ENCODE measurements at places on chromosomes 11 and 22.

- no peak for DNase-seq
These were observed 2.0 kb upstream of the ANKRD42 start for GRCh38 chr11:83191491-83191890.

DNA sequence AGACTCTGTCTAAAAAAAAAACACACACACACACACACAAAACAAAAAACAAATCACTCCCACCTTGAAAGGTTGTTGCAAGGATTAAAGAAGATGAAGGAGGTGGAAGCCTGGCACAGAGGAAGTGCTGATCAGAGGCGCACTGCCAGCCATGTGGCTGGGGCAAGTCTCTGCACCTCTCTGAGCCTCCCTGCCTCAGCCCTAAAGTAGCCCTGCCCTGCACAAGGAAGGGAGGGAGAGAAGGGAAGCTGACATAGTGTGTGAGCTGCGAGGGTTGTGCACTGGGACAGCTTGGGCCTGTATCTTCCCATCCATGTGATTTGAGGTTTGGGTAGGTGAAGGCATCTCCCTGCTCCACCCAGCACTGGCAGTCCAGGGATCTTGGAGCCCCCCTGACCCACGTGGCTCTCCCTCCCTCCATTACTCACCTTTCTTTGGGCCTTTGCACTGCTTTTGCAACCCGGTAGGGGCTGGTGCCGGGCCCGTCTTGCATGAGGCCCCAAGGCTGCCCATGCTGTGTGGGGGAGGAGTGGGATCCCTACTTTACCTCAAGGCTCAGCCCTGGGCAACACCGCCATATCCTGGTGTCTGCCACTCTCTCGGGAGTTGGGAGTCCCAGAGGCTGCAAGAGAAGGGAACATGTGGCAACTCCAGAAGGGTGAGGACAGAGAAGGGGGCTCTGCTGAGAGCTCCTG is 30.5 kb downstream of the IFT27 start:
- no peak for DNase-seq

DNA sequence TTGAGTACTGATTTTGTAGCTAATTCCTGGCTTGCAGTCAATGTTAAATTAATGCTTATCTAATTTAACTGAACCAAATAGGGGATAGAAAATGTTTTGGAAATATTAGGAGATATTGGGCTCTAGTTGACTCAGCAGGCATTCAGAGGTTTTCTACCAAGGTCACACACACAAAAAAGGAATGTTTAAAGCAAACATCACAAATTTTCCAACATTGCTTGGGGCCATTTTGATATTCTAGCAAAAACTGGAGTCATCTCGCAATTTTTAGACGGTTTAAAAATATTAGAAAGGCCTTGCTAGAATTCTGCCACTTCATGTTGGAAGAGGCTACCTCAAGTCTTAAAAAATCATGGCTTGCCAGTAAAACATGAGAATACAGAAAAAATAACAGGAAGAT is 2082.1 kb upstream of the RAG2 start:
- DNase-seq, result no peak

DNA sequence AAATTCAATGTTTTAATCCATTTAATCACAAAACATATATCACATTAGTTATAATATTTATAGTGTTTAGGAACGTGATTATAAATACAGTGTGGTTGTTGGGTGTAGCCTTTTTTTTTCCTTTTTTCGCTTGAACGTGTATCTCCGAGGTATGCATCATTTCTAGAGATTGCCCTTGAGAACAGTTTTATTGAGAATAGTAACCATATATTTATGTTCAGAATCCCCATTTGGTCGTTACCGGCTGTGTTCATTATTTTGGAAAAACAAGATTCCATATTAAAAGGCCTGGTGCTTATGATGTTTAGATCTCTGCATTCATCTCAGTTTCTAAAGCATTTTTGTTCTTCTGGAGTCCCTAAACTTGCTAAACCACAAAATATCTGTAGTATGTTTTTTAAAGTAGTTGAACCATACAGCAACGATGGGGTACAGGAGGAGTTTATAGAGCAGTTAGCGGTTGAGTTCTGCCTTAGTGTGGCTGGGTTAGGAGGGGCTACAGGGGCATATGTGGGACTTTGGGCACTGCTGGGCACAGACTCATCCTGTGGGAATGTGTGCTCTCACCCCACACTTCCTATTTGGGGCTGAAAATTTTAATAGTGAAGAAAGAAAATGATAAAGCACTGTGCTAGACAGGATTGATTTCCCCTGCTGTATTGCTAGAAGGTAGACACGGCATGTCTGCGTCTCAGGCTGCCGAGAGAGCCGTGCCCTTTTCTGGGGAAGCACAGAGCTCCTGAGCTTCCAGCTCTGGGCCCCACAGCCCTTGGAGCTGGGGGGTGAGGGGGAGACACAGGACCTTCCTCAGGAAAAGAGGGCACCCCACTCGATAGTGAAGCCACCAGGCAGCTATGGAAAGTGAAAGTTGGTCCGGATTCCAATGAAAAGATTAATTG is 81.5 kb upstream of the PPARA start:
- no peak for DNase-seq

DNA sequence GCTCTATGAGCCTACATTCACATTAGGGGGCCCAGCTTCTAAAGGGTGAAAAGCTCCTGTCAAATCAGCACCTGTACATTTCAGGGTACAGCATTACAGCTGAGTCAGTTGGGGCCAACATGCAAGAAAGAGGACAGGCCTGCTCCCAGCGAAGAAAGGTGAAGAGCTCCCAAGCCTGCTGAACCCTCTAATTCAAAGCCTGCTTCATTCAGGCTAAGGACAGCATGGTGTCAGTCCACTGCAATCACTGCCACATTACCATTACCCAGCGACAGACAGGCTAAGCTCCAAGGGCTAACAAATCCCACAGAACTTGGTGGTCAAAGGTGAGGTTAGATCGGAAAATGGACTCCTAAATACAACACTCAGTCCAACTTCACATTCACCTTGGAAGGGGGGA is 65.4 kb upstream of the CHRM4 start:
- no peak for DNase-seq

DNA sequence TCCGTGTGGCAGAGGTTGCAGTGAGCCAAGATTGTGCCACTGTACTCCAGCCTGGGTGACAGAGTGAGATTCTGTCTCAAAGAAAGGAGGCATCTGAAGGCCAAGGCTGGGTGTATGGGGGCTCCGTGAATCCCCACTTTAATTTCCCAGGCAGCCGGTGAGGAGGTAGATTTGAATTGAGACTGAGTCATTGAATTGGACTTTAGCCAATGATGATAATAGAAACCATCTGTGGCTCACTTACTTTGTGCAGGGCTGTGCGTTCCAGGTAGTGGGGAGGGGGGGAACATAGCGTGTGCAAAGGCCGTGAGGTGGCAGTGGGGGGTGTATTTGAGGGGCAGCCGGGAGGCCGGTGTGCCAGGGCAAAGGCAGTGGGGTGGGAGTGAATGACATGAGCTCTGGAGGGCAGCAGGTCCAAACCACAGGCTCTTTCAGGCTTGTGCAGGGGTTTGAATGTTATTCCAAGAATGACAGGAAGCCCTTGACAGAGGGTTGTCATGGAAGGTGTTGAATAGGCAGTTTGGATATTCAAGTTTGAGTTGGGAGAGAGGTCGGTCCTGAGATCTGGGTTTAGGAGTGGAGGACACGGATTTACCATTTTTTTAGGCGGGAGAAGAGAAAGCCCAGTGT is 6.1 kb downstream of the ARHGAP8 start:
- no peak for DNase-seq

GRCh38 chr22:25420925-25421904 is 143.3 kb upstream of the GRK3 start:
- DNase-seq, result no peak

DNA sequence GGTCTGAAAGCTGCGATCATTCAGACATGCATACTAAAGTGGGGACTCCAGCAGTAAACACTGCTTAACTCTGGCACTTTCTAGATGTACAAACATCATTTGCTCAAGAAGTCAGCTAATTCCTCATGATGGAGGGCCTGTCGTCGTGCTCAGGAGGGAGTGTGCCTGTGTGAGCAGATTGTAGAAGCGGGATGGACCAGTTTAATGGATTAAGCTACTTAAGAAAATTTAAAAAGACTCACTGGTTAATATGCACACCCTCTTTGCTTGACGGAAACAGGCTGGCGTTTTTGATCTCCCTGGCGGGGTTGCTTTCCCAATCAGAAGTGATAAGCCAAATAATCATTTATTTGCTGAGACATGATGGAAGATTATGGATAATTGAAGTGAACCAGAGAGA is 79.0 kb downstream of the LDLRAD3 start:
- no peak for DNase-seq

GRCh38 chr22:37199760-37200108 is 11.7 kb upstream of the C1QTNF6 start:
- no peak for DNase-seq

- no peak for DNase-seq
These were observed 1.3 kb downstream of the FAM180B start for GRCh38 chr11:47587723-47588326.

DNA sequence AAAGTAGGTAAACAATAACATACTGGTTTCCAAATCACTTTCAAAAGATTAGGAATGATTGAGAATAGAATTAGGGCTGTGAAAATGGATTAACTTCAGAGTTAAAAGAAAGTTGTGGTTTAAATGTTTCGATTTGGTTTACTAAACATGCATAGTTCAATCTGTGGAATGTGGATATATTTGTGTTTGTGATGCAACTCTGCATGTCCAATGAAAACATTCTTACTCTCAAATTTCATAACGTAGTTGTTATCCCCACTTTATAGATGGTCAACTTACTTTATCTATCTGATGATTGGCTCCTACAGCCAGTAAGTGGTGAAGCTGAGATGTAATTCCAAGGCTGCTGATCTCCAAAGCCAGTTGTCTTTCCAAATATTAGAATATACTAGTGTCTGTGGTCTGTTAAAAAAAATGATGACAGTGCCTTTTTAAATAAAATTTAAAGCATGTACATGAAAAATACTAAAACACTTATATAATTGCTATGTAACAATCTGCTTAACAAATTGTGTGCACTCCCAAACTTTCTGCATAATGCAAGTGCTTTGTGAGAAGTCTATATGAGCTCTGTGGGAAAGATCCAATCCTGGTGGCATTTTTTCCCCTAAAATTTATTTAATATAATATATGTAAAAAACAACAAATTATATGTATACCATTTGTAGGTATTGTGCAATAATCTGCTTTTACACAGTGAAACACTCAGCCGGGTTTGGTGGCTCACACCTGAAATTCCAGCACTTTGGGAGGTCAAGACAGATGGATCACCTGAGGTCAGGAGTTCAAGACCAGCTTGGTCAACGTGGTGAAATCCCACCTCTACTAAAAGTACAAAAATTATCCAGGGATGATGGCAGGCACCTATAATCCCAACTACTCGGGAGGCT is 9.7 kb upstream of the SIK3 start:
- DNase-seq, result no peak

- no peak for DNase-seq
These were observed 2.0 kb upstream of the TCIRG1 start for GRCh38 chr11:68036717-68037239.

DNA sequence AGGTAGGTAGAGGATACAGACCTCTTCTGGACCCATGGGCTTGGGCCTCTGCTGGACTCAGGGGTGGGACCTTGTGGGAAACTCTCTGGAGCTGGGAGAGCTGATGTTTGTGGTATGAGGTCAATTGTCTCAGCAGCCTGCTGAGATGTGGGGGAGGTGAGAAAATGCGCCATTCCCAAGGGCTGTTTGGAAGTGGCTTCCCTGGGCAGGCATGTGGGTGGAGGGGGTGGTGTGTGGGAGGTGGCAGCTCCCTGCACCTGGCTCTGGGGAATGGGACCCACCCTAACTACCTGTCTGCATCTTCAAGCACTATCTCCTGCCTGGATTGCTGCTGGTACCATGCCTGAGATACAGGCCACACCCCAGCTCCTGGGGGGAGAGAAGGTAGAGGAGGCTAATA is 97.4 kb upstream of the THY1 start:
- no peak for DNase-seq

DNA sequence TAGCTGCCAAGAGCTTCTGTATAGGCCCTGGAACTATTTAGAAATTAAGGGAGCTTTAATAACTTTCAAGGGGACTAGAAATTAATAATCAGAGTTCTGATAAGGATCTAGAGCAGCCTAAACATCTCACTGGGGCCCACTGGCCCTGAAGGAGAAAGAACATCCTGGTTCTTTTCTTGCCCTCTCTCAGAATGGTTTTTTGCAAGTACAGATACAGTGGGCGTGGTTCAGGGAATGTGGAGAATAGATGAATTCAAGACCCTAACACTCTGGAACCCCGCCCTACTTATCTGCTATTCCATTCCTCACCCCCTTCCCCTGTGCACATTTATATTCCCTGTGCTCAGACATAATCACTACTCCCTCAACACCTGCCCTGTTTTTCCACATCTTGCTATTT is 90.2 kb downstream of the PARVA start:
- DNase-seq, result no peak

- DNase-seq, result no peak
These were observed 12.5 kb downstream of the PLET1 start for GRCh38 chr11:112248201-112248600.

- DNase-seq, result no peak
These were observed 498.2 kb downstream of the KCNA4 start for GRCh38 chr11:29518389-29519174.

GRCh38 chr11:126495281-126496220 is 140.1 kb downstream of the ST3GAL4 start:
- no peak for DNase-seq

- DNase-seq, result peak; percentile 11
These were observed 781 bp downstream of the SIDT2 start for GRCh38 chr11:117179048-117179999.

- no peak for DNase-seq
These were observed 24.8 kb downstream of the NARS2 start for GRCh38 chr11:78549624-78550409.

DNA sequence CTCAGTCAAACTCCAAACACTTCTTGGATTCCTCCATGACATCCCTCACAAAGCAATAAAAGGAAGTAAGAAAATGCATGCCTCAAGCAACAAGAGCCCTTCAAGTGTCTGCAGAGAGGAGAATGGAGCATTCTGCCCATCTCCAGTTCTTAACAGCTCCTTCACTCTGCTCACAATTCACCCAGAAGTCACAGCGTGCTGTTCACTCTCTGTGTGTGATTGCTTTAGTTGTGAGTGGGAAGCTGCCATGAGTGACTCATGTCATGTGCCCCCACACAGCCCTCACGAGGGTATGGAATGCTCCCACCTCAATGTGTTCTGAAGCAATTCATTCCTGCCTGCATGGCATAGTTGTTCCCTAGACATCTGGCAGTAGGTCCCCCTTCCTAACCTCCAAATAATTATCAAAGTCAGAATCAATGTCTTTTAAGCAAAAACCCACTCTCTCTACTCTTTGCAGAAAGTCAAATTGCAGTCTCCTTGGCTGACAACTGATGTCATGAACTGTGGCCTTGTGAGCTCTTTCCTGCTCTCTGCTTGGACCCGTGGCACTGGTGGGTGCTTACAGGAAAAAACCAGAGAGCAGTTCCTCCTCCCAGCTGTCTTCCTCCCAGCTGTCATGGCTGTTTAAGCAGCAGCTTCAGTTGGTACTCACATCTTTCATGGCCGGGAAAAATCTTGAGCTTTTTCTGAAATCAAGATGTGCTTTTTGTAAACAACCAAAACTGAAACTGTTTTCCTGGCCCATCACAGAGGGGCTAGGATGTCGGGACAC is 112.1 kb upstream of the SPON1 start:
- DNase-seq, result no peak

DNA sequence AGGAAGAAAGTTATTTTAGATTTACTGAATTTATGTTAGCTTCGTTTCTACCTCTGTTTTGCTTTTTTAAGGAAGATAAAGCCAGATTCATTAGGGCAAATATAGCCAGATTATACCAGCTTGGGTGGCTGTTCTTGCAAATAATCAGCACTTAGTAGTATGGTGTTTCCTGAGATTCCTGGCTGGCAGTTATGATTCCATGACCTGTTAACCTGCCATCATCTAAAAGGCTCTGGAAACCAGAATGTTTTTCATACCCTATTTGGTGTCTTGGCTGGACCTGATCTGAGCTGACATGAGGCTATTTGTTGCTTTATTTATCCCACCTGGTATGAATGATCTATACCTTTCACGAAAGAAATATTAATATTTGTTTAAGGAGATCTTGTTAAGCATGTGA is 82.7 kb upstream of the HORMAD2 start:
- no peak for DNase-seq

Measured in stimulated activated CD8-positive, alpha-beta memory T cell treated with anti-CD3 and anti-CD28 coated beads, Interleukin-15, amount 100 ng/mL, for 48 hours (primary cell).